ENCODE measurements at places on chromosomes 5 and 9. TPM values are rescaled to one million over a fixed set of nuclear protein-coding genes. Genes with fewer than 3 reads are reported as not detected.

Gene NR5A1
- total RNA-seq: not detected

Gene PCDHA12
- total RNA-seq: not detected

Gene ARL15
- 2.7 TPM for total RNA-seq

Gene SLC34A3
- total RNA-seq: not detected

Gene PCDHGB5
- total RNA-seq: 3.0 TPM

Gene PCDHB5
- total RNA-seq: 0.85 TPM

Gene VAV2
- total RNA-seq: 0.83 TPM

Gene FBXL7
- total RNA-seq: 4.9 TPM

Gene GABRA6
- not detected for total RNA-seq

Gene KCNV2
- total RNA-seq: not detected

Gene NRG2
- total RNA-seq: 28.8 TPM

Gene WASHC1
- 3.4 TPM for total RNA-seq

Gene ACOT12
- total RNA-seq: not detected

Gene ZBED3
- 0.87 TPM for total RNA-seq

Gene IL4
- total RNA-seq: not detected

Gene ANKRD18A
- total RNA-seq: not detected

Gene WHRN
- not detected for total RNA-seq
